Activated naive CD8-positive, alpha-beta T cell treated with anti-CD3 and anti-CD28 coated beads, Interleukin-2, amount 10 ng/mL, durations not matched to agents 7 days and 5 days (primary cell): ENCODE measurements at places on chromosomes 5 and 9. TPM values are rescaled to one million over a fixed set of nuclear protein-coding genes. Genes with fewer than 3 reads are reported as not detected.

DNA sequence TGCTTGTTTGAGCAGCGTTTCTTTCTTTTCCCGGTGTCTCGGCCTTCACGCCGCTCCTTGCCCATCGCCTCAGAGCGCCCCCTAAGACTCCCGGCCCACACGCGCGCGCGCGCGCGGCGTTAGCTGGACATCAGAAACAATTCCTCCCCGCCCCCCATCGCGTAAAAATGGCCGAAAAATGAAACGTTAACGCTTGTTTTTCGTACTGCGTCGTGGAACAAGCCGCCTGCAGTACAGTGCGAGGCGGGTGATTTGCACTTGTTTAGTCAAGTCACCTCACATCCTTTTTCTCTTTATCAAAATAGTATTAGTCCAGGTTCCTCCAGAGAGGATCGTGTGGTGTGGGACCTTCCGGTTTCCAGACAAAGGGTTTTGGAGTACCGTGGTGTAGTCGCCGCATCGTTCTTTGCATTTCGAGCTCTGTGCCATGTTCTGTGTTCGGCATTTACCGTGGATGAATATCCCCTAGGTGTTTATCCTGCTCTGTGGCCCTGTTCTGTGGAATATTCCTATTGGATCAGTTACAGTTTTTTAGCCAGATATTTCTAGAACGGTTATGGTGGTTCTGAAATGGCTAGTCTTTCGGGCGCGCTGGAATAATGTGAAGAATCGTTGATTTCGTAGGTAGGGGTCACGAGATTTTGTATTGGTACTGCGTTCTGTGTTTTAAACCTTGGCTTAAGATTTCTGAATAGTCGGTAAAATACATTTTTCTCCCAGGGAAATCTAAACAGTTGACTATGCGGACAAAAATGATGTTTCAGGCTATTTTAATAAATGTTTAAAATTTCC lies 1.0 kb downstream of the MATR3 start:
- peak; percentile 69 for DNase-seq
- peaks cover 14% of the 10 kb centered on the region for H3K36me3 ChIP-seq
- peaks cover 40% of the 10 kb centered on the region for H3K4me1 ChIP-seq

DNA sequence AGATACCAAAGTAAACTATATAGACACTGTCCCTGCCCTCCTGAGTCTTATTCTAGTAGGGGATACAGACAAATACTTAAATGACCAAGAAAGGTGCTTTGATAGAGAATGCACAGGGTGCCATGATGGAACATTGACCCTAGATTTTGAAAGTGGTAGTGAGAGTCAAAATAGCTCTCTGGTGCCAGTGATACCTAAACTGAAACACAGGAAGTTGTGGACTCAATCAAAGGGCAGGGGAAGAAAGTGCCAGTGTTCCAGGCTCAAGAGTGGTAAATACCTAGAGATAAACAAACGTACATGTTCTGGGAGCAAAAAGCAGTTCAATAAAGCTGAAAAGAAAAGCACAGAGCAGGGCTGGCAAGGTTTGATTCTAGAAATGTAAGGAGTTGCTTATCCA lies 267.6 kb downstream of the ISL1 start:
- DNase-seq, result no peak
- H3K27me3 ChIP-seq, result no peaks in the 10 kb centered on the region
- H3K27ac ChIP-seq, result no peak overlapping the region
- H3K4me1 ChIP-seq, result no peaks in the 10 kb centered on the region

DNA sequence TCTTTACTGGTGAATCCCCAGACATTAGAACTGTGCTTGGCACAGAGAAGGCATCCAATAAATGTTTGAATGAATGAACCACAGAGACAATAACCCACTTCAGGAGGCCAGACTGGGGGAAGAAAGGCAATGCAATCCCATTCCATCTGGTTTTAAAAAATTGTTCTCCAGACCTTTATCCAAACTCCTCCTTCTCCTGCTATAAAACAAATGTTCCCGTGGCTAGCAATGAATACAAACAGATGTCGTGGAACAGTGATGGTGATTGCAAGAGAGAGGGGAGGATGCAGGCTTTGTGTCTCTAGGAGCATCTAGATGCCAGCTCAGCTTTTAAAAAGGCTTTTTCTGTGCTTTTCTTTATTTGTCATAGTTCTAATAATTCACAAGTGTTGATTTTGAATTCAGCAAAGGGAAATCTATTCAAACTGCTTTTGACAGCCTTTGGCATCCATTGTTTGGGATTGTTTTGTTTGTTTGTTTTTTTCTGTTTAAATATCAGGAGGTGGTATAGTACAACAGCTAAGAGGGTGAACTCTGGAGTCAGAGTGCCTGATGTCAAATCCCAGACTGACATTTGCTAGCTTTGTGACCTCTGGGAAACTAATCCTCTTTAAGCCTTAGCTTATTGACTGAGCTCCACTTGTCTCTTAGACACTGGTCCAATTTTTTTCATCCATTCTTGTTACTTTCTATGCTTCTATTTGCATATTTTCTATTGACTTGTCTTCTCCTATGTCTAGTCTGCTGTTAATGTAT lies 59.1 kb downstream of the TNFSF15 start:
- DNase-seq, result no peak
- no peaks in the 10 kb centered on the region for H3K27me3 ChIP-seq
- H3K27ac ChIP-seq, result no peak overlapping the region
- H3K4me1 ChIP-seq, result peaks cover 11% of the 10 kb centered on the region
- no peak overlapping the region for H3K4me3 ChIP-seq

ADGRD2 gene
- not detected for total RNA-seq

- no peak overlapping the region for H3K27ac ChIP-seq
- DNase-seq, result no peak
- no peaks in the 10 kb centered on the region for H3K27me3 ChIP-seq
These were observed 94.4 kb downstream of the GAPVD1 start for GRCh38 chr9:125356032-125356431.
